ENCODE measurements at places on chromosomes 1 and 21.
A peak's percentile ranks its signal among the peaks of the same experiment; 100 is the strongest.

GRCh38 chr1:200386416-200386815 lies 23.4 kb downstream of the ZNF281 start:
- DNase-seq: no peak

DNA sequence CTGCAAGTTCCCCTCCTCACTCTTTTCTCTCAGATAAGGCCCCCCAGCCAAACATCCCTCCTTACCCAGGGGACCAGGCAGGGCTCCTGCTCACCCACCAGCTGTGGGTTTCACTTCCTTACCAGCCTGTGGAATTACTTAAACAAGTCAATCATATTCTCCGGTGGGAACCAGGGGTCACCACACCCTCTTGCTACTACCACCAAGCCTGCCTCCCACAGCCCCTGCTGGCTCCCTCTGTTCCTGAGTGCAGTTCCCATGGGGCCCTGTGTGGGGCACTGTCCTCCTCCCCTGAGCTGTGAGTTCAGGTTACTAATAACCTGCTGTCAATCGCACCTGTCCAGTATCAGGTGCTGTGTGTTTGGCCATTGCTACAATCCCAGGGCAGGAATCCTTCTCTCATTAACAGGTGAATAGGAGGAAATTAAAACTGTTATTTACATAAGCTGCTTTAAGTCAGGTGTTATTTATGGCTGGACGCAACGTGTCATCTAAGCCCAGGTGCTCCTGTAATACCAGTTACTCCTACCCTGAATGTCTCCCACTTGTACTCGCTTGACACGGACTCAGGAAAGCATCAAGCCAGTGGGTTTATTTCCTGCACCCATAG lies 53.1 kb upstream of the LBR start:
- DNase-seq: no peak

GRCh38 chr1:27363766-27364695 lies 2.7 kb downstream of the MAP3K6 start:
- no peak for DNase-seq

- DNase-seq: peak; percentile 43
Measured at GRCh38 chr1:63645317-63645716, 52.1 kb downstream of the PGM1 start.

- no peak for DNase-seq
Measured at GRCh38 chr21:36261459-36261858, 58.5 kb upstream of the MORC3 start.

Measured in fibroblast of upper back skin (primary cell).